ENCODE measurements at places on chromosomes 7 and 10.

- no peak for DNase-seq
Observed at GRCh38 chr10:689452-690371, at the start of gene DIP2C. Gene DIP2C, minus strand, starts transcription at chr10:689668. Its CDS starts 90 bp downstream, at chr10:689578.

DNA sequence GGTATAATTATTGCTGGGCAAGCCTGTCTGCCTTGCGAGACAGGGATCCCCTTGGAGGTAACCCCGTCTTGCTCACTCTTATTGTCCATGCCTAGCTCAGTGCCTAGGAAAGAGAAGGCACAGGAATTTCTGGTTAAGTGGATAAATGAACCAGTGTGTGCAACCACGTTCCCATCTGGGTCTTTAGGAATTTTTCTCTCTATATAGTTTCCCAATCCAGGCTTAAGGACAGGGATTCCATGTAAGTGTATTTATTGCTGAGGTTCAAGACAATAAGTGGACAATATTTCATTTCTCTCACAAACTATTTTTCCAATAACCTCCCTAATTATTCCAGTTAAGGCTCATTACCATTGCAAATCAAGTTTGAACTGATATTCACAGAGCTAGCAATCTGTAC lies 8.9 kb upstream of the ADAM12 start:
- no peak for DNase-seq

GRCh38 chr10:125756196-125756595 lies 19.4 kb downstream of the MMP21 start:
- DNase-seq = no peak

DNA sequence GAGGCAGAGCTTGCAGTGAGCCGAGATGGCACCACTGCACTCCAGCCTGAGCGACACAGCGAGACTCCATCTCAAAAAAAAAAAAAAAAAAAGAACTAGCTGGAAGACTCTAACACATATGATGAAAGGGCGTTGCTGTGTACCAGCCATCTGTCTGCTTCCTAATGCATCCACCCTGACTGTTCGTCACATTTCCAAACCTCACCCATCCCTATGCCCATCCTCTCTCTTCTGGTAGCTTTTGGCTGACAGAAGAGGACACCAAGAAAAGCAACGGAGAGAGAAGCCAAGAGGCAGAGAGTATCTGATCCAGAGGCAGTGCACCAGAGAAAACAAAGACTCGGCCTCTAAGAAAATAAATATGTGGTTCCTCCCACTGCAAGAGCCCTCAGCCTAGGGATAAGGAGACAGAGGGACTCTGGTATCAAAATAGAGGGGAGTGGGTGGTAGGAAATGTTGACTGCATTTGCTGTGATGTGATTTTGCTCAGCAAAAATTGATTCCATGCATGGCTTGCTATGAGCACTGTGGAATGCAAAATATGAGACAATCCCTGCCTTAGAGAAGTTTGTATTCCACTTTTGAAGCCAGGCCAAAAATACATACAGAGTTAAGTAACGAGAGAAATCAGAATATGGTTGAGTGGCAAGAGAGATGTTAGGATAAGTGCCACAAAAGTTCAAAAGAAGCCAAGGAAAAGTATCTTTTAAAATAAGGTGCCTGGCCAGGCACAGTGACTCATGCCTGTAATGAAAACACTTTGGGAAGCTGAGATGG lies 100.8 kb upstream of the STK17A start:
- no peak for DNase-seq

DNA sequence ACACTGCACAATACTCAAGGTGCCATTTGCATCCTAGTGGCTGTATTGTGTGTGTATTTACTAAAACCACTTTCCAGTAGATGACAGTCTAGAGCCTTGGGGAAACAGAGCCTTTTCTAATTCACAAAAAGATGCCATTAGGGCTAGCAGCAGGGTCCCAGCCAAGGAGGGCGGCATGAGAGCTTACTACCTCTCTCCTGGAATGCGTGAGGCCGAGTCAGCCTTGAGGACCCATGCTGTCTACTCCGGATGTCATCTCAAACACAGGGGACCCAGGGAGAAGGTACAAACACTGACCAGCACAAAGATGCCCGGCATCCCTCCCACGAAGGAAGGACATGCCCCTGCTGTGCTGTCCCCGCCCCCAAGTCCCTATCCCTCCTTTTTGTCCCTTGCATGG lies 65.5 kb downstream of the CYCS start:
- no peak for DNase-seq

- no peak for DNase-seq
Observed at GRCh38 chr10:42975005-42975493, 101.8 kb upstream of the RET start.
